ENCODE measurements at places on chromosomes 3 and 15.

DNA sequence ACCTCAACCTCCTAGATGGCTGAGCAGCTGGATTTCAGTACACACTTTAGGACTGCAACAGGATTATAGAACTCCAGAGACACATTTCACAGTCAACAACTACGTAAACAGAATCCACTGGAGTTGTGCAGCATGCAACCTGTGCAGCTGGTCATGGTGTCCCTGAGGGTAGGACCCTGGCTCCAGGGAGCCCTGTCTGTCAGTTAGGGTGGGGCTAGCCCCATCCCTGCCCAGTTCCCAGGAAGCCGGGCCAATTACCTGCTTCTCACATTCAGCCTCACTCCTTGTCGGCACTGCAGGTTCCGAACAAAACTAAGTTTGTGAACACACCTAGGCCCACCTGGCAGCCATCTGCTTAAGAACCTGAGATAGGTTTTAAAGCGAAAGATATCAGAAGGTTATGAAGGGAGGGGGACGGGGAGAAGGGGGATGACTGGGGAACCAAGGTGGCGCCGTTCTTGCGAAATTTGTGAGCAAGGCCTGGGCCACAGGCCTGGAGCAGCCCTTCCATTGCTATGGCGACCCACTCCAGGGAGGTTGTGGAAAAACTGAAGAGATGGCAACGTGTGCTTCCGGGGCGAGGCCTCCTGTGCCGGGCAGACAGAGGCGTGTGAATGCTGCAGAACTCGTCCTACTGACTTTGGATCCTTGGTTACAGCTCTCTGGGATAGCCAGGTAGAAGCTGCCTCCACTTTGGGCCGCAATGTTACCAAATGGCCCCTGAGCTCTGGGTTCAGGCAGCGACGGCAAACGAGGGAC, 25.3 kb downstream of the ACSBG1 start:
- DNase-seq: no peak

DNA sequence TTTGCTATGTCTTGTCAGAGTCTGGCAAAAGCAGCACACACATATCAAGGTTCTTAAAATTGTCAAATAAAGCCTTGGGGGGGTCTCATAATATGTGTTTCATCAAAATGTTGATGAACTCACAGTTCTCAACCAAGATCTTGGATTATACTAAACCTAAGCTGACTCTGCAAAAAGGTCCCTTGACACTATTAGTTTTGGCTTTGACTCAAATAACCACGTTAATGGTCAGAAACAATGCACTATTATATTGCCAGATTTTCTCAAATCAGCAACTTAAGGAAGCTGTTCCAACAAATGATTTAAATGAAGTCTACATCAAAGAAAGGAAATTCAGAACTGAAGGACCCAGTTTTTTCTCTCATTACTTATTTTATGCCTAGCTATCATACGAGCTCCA, 1063.9 kb downstream of the ROBO1 start:
- no peak for DNase-seq

DNA sequence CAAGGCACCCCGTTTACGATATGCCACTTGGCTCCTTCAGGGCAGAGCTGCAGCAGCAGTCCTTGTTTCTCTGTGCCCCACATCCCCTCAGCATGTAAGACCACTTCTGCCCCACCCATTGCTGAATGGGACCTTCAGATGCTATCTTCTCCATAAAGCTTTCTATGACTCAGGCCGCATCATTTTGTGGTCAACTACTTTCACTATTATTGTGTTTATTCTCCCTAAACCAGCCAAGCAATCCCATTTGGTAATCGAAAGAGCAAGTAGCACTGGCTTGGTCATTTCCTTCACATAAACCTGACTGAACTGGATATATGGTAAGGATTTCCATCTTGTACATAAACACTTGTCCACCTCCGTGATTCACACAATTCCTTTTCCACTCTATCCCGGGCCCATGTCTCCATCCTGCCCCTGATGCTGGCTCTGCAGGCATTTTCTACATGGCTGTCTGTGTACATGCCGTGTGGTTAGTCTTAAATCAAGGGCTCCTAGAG, 25.7 kb downstream of the LIPC start:
- no peak for DNase-seq

GRCh38 chr15:98657721-98658120, 9.4 kb downstream of the IGF1R start:
- no peak for DNase-seq

GRCh38 chr3:128215800-128216495, 62.7 kb downstream of the EEFSEC start:
- DNase-seq: no peak

GRCh38 chr15:32840507-32841245, 122.9 kb downstream of the GREM1 start:
- DNase-seq: no peak

GRCh38 chr15:34753236-34753894, 1.4 kb downstream of the GJD2 start:
- no peak for DNase-seq

DNA sequence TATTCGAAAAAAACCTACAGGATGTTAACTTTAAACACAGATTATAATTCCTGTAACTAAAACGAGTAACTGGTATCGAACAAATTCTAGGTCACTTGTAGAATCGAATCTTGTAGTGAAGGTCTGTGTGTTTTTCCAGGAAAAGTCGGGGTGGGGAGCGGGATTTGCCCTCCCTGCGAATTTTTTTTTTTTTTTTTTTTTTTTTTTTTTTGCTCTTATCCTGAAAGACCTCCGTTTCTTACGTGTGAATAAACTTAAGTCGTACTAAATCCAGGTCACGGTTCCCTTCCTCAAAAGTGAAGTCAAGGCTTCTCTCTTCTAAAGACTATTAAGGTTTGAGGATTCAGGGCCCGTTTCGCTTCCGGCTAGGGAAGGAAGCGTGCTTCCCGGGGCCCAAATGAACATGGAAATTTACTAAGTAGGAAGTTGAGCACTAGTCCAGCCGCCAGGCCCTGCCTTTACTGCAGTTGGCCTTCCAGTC, 770 bp downstream of the TBC1D5 start:
- DNase-seq: no peak

DNA sequence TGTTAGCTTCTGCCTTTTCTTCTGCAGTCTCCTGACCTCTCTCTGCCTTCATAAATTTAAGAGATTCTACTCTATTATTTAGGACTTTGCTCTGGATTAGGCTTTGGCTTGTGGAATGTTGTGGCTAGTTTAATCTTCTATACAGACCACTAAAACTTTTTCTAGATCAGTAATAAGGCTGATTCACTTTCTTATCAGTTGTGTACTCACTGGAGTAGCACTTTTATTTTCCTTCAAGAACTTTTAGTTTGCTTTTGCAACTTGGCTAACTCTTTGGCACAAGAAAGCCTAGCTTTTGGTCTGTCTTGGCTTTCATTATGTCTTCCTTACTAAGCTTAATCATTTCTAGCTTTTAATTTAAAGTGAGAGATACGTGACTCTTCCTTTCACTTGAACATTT, 265.5 kb upstream of the TBC1D5 start:
- no peak for DNase-seq

DNA sequence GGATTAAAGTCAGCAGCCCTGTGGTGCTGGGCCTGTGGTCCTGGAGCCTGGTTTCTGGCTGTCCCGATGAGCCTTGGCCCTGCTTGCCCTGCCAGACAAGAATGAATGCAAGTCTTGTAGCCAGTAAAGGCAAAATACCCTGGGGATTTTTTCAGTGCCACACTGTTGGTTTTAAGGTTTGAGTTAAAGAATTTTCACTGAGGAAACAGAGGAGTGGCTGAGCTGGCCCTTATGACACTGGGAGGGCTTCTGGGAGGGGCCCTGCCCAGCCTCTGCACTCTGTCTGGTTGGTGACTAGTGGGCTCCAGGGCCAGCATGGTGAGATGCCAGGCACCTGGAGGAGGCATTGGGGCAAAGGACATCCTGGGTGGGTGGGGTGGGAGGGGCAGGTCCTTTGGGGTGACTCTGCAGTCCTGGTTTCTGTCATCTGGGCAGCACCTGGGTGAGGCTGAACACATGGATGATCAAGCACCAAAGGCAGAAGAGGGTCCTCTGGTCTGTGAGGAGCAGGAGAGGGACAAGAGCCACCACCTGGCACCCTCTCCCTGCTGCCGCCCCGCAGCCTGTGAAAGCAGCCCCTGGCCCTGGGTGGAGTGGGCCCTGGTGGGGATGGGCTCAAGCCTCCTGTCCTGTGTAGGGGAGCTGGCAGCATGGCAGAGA, 12.5 kb upstream of the PLA2G4E start:
- no peak for DNase-seq

- no peak for DNase-seq
Observed at GRCh38 chr3:195441051-195441450, 1.8 kb downstream of the ACAP2 start.

DNA sequence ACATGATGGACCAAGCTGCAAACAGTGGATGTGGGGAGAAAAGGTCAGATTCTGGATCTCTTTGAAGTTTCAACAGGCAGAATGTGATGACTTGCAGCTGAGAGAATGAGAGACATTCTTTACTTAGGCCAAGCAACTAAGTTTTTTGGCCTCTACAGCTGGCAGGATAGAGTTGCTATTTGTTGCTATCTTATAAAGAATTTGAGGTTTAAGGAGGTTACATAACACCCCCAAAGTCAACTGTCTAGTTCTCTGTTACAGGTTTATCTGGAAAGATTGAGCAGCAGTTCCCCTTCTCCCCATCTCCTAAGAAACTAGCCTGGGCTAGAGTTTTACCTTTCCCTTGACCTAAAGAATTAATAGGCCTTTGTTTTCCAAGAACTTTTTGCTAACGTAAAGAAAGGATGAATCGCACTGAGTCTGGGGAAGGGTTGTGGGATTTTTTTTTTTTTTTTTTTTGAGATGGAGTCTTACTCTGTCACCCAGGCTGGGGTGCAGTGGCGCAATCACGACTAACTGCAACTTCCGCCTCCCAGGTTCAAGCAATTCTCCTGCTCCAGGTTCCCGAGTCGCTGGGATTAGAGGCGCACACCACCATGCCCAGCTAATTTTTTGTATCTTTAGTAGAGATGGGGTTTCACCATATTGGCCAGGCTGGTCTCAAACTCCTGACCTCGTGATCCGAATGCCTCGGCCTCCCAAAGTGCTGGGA, 26.6 kb upstream of the SLMAP start:
- no peak for DNase-seq

GRCh38 chr15:88036154-88036839, 220.2 kb downstream of the NTRK3 start:
- no peak for DNase-seq

DNA sequence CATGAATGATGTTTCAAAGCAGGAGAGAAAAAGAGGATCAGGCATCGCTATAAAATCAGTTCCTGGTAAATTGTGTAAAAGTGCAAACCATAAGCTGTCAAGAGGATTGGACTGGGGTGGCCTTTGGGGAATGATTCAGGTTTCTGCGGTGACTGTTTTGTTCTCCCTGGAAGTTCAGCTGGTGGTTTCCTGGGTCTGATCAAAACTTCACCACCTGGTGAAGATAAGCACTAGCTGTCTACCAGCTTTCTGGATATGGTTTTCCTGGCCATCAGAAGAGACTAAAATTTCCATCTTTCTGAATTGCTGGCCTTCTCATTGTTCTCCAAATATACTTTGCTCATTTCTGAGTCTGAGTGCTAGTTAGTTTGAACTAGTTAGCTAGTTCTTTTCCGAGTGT, 2.7 kb upstream of the NANOGP8 start:
- DNase-seq: no peak

GRCh38 chr3:57169108-57169507, 4.0 kb upstream of the IL17RD start:
- DNase-seq: no peak

DNA sequence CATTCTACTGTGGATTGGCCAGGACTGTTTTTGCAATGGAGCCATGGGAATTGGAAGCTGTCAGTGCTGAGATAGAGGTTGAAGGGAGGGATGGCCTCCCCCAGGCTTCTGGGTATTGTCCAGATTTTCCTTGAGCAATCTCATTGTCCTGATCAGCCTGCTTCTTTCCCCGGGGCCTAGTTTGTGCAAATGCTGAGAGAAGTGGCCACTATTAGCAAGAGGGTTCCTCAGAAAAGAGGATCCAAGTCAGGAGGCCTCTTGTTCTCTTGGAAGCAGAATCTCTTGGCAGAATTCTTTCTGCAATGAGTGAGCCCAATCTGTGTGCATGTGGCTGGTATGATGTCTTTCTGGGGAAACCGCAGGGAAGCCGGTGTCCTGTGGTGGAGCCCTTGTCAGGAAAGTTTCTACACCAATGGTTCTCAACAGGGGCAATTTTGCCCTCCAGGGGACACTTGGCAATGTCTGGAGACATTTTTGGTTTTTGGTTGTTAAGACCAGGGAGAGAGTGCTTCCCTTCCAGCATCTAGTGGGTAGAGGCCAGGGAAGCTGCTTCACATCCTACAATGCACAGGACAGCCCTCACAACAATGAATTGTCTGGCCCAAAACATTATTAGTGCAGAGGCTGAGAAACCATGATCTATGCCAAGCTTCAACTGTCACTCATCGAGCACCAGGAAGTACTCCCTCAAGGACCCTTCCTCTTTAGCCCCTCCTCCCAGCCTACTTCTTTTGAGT, 2.0 kb downstream of the LIPC start:
- no peak for DNase-seq

- DNase-seq: peak; percentile 66
Observed at GRCh38 chr3:161096771-161097367, 8.3 kb downstream of the B3GALNT1 start.

DNA sequence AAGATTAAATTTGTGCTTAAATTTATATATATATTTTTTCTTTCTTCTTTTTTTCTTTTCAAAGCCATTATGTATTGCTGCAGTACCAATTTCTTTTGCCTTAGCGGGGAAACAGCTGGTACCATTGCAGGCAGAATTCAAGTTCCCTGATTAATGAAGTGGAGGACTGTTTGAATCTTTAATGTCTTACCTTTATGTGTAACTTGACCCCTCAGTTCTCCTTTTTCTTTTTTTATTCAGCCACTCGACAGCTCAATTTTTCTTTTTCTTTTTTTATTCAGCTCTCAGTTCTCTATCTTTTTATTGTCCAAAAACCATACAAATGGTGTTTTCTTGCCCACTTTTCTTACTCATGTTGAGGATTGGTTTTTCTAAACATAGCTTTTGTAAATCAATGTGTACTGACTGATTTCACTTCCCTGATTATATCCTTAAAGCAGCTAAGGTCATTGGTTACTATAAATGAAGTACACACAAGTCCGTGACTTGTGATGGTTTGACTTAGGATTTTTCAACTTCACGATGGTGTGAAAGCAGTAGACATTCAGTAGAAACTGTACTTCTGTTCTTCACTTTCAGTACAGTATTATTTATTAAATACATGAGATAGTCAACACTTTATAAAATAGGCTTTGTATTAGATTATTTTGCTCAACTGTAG, 22.8 kb downstream of the ATP2C1 start:
- peak; percentile 79 for DNase-seq

- no peak for DNase-seq
Observed at GRCh38 chr15:74622758-74623157, 7.1 kb downstream of the CLK3 start.
